ENCODE measurements at places on chromosomes 7 and 10. TPM values are rescaled to one million over a fixed set of nuclear protein-coding genes. Genes with fewer than 3 reads are reported as not detected.

The SLC26A5 gene
- not detected for total RNA-seq

The MRLN gene
- not detected for total RNA-seq

The NUTM2E gene
- under 0.01 TPM for total RNA-seq

The COL26A1 gene
- total RNA-seq, result not detected

DNA sequence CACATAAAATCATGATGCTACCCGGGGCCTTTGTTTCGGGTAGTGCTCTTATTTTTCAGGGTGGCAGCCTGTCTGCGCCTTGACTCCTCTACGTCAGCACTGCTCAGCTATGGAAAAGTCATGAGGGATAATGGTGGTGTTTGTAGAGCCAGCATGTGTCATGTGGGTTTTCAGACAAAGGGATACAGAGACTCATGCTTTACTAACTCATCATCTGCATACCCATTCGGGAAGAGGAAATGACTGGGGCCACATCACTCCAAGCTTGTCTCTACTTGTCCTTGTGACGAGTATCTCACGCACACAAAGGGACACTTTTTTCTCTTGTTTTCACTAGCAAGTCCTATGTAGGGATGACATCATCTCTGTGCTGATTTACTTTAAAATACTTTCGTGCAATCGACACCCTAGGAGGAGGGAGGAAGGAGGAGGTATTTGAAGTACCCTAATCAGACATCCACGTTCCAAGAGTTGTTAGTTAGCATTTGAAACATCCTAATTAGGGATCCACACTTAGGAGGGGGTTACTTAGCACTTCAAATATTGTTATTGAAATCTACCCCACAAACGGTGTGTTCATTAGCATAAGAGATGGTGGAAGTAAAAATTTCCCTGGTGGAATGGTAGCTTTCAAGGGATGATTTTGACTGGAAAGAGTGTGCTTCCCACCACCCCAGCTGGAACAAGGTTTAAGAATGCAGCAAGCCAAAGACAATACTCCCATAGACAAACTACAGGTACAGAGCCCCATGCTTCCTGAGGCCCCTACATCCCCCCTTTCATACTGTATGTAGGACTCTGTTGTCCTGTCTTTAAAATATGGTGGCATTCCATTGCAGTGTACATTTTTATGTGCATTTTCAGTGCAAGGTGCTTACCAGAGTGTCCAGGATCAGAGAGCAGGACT is 52.0 kb downstream of the THNSL1 start:
- H3K4me1 ChIP-seq, result peaks cover 8% of the 10 kb centered on the region
- DNase-seq, result no peak
- no peak overlapping the region for H3K4me3 ChIP-seq
- no peaks in the 10 kb centered on the region for H3K36me3 ChIP-seq
- H3K27me3 ChIP-seq, result no peaks in the 10 kb centered on the region

- H3K4me1 ChIP-seq, result peaks cover 12% of the 10 kb centered on the region
- H3K36me3 ChIP-seq, result no peaks in the 10 kb centered on the region
- H3K27ac ChIP-seq, result no peak overlapping the region
- no peak overlapping the region for H3K4me3 ChIP-seq
- no peak for DNase-seq
Measured at GRCh38 chr7:114212721-114213429, 201.7 kb upstream of the FOXP2 start.

GRCh38 chr10:132400547-132401151 is 3.6 kb downstream of the PWWP2B start:
- H3K36me3 ChIP-seq, result peaks cover 12% of the 10 kb centered on the region
- peak overlapping the region; percentile 87 for H3K27ac ChIP-seq
- peaks cover 63% of the 10 kb centered on the region for H3K4me1 ChIP-seq

- DNase-seq, result no peak
- H3K4me1 ChIP-seq, result peaks cover 7% of the 10 kb centered on the region
- H3K36me3 ChIP-seq, result no peaks in the 10 kb centered on the region
- no peak overlapping the region for H3K27ac ChIP-seq
- H3K27me3 ChIP-seq, result no peaks in the 10 kb centered on the region
- no peak overlapping the region for H3K4me3 ChIP-seq
Measured at GRCh38 chr10:12799144-12799543, 202.4 kb downstream of the CCDC3 start.

DNA sequence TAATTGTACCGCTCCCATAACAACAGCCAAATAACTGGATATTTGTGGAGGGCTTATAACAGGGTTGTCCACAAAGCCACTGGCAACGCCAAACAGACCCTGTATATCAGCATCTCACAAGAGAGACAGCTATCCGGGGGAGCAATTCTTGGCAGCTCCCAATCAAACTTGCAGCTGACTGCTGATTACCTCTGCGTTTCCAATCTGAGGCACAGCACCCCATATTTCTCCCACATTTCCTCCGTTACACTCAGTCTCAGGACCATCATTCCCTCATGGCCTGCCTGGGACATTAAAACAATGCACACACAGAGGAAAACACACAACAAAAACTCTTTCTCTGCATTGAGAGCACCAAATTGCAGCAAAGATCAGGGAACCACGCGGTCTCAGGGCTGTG is 67.8 kb upstream of the SDK1 start:
- H3K36me3 ChIP-seq, result no peaks in the 10 kb centered on the region
- peaks cover 15% of the 10 kb centered on the region for H3K27me3 ChIP-seq
- H3K4me1 ChIP-seq, result no peaks in the 10 kb centered on the region
- H3K4me3 ChIP-seq, result no peak overlapping the region

DNA sequence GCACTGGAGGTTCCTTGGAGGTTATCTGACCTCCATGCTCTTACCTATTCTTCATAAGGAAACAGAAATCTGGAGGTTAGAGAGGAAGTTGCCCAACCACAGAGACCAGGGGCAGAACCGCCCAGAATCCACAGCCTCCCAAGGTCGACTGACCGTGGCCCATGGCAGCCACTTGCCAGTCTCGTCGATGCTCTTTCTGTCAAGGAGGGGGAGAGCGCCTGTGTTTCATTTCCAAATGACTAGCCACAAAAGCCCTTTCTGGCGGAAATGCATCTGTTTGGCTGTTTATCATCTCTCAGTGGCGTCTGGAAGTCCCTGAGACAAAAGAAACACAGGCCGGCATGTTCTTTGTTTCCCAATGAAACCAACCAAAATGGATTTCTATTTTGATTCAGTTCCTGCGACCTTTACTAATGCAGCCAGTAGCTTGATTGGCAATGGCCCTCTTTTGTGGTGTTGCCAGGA is 2.9 kb downstream of the RAMP3 start:
- H3K36me3 ChIP-seq, result no peaks in the 10 kb centered on the region
- H3K27me3 ChIP-seq, result no peaks in the 10 kb centered on the region
- DNase-seq, result no peak
- H3K4me3 ChIP-seq, result no peak overlapping the region
- peak overlapping the region; percentile 2 for H3K27ac ChIP-seq

DNA sequence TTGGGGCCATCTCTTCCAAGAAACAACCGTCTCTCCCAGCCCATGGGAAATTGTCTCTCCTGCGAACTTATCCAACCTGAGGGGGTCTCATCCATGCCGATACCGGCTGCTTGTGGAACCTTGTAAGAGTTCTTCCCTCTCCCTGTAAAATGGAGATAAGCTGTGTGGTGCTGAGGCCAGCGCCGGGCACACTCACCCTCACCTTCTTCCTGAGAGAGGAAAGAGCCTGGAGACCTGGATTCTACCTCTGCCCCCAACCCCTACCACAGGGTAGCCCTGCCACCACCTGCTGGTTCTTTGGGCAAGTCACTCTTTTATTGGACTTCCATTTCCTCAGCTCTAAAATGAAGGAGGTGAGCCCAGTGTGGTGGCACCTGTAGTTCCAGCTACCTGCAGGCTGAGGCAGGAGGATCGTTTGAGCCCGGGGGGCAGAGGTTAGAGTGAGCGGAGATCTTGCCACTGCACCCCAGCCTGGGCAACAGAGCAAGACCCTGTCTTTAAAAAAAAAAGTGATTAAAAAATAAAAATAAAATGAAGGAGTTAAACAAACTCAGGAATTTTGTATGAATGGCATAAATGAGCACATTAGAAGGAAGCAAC is 38.4 kb upstream of the PSAP start:
- no peaks in the 10 kb centered on the region for H3K27me3 ChIP-seq
- H3K27ac ChIP-seq, result peak overlapping the region; percentile 94
- no peak for DNase-seq
- H3K4me1 ChIP-seq, result peaks cover 47% of the 10 kb centered on the region
- peak overlapping the region; percentile 47 for H3K4me3 ChIP-seq

DNA sequence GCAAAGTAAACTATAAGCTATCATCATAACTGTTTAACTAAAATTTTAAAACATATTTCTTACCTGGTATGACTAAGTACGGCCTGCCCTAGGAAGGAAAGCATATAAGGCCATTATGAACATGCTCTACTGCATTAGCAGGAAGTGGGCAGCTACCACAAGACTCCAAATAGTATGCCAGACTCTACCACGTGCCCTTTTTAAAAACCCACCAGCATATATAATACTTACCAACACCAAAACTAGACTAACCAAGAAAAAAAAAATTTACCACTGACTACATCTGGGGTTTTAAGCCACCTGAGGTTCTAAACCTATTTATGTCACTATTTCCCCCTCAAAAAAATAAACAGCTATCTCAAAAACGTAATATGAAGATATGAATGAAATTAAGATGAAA is 30.1 kb downstream of the NUDCD3 start:
- no peak overlapping the region for H3K27ac ChIP-seq
- H3K4me1 ChIP-seq, result peaks cover 14% of the 10 kb centered on the region
- no peak overlapping the region for H3K4me3 ChIP-seq
- no peaks in the 10 kb centered on the region for H3K27me3 ChIP-seq

- peaks cover 31% of the 10 kb centered on the region for H3K4me1 ChIP-seq
- H3K36me3 ChIP-seq, result peaks cover 19% of the 10 kb centered on the region
- DNase-seq, result no peak
- H3K27me3 ChIP-seq, result no peaks in the 10 kb centered on the region
- no peak overlapping the region for H3K27ac ChIP-seq
Measured at GRCh38 chr10:79346388-79347225, 662 bp upstream of the PPIF start.

DNA sequence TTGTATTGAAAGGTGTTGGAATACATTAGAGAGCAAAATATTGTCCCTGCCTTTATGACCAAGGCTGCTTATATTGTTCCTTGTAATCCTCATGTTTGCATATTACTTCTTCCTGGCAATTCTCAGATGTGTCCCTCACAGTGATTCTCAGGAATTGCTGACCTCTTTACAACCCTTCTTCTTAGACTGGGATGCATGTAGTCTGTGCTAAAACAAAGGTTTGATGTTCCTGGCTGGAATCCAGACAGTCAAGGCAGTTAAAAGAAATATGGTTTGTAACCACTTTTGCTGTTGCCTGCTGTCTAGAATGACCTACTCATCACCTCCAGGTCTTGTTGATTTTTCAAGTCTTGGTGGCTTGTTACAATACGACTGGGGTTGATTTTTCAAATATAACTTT is 367.6 kb downstream of the HGF start:
- H3K36me3 ChIP-seq, result no peaks in the 10 kb centered on the region
- DNase-seq, result no peak
- H3K27me3 ChIP-seq, result no peaks in the 10 kb centered on the region

DNA sequence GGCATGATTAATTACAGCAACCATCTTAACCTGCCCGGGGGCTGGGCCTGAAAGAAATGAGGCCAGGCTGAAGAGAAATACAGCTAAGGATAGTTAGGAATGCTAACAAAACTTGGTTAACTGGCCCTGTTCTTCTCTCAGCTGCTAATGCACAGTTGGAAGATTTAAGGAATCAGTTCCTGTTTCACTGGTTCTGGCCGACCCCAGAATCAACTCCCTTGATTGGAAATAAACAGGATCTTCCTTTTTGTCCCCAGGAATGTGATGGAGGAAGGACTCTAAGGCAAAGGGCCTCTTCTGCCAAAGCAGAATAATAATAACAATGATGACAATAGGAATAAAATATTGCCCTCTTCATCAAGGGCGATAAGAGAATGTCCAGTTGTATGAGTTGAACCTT is 3.5 kb upstream of the LRMDA start:
- peaks cover 86% of the 10 kb centered on the region for H3K4me1 ChIP-seq
- DNase-seq, result no peak
- H3K27ac ChIP-seq, result peak overlapping the region; percentile 76
- H3K27me3 ChIP-seq, result no peaks in the 10 kb centered on the region
- H3K36me3 ChIP-seq, result no peaks in the 10 kb centered on the region

DNA sequence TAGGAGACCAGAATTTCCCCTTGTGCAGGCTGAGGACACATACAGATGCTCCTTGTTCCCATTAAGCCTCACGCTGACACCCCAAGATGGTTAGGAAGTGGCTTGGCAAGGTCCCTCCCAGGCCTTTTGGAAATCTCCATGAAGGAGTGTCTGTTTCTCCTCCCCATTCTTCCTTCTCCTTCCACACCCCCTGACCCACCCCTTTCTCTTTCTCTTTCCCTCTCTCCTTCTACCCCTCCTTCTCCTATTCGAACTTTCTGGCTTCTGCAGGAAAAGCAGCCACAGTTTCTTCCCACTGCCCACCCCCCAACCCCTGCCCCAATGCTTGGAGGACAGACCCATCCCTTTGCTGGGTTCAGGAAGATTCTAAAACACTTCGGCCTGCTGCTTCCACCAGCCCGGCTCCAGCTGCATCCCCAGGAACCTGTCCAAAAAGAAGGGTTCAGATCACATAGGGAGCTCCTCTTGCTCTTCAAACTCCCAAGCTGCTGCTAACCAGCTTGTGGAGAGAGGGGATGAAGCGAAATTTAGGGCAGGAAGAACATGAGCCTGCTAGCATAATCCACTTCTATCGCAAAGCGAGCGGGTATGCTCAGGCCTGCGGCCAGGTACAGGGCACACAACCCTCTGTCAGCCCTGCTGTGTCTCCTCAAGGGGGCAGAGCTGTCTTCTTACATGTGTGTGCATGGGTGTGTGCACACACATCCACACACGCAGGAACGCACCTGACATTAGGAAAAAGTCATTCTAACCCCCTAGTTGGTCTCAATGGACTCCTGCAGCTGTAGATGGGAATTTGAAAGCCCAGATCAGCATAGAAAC is 80.4 kb downstream of the PPP1R3C start:
- no peaks in the 10 kb centered on the region for H3K27me3 ChIP-seq
- no peak for DNase-seq
- no peak overlapping the region for H3K27ac ChIP-seq
- H3K4me1 ChIP-seq, result peaks cover 6% of the 10 kb centered on the region

DNA sequence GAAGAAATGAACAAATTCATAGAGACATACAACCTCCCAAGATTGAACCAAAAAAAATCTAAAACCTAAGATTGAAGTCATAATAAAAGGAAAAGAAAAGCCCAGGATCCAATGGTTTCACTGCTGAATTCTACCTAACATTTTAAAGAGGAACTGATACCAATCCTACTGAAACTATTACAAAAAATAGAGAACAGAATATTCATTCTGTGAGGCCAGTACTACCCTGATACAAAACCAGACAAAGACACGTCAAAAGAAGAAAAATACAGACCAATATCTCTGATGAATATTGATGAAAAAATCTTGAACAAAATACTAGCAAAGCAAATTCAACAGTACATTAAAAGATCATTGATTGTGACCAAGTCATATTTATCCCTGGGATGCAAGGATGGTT is 128.5 kb upstream of the STEAP1 start:
- no peaks in the 10 kb centered on the region for H3K27me3 ChIP-seq
- DNase-seq, result no peak
- no peaks in the 10 kb centered on the region for H3K36me3 ChIP-seq
- H3K4me3 ChIP-seq, result no peak overlapping the region
- no peak overlapping the region for H3K27ac ChIP-seq

All from esophagus squamous epithelium (tissue), 5 donors.